ENCODE measurements at places on chromosomes 2 and 18.

DNA sequence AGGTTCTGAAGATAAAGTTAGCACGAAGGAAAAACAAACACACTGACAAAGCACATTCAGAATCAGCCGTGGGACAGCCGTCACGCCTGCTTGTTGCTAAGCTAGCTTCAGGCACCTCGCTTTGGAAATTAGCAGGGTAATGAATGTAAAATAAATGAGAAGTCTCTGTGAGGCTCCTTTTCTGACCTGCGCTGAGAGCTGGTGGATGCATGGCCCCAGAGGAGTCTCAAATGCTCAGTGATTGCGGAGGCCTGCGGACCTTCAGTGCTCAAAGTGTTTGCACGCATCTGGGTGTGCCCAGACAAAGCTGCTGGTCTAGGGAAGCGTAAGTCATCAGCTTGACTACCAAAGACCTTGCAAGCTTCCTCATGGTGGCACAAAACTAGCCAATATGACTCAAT, 50.6 kb downstream of the CD8B2 start:
- no peak for DNase-seq

DNA sequence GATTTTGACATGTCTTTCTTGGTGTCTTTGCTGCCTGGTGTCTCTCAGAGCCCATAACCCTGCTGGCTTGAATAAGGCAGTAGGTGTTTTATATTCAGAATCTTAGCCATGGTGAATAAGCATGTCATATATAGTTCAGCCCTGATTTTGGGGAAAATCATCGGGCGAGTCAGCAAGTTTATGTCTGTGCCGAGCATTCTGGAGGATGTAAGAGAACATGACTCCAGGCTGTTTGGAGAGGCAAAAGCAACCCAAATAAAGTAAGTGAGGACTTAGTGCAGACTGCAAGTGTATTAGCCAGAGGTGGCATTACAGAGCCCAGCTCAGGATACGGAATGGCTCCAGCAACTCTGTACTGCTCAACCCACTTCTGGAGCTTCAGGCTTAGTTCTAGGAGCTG, 50.3 kb downstream of the TCF7L1 start:
- DNase-seq = no peak

- DNase-seq = no peak
These were observed 1.0 kb downstream of the PSTPIP2 start for GRCh38 chr18:46070815-46071652.

DNA sequence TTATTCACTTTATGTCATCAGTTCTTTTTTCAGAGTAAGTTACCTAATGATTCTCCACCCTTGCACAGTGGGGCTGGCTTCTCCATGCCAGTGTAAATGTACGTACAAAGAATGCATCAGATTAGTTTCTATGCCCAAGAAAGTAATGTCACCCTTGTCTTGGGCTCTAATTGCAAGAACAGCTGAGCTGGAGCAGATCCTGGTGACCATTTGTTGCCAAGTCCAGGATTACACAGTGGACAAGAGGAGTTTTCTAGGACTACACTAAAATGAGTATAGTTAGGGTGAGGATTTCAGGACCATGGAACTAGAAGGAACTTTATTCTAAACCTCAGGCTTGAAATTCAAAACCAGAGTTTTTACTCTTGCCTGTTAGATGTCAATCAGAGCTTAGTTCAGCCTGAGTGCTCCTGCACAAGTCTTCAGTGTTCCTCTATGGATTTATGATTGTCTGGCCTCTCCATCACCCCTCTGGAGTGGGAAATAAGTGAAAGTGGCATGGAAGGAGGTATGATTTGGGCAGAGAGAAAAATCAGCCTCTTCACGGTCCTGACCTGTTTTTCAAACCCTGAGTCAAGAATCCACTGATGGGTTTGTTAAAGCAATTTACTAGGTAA, 29.8 kb downstream of the PCBP1 start:
- no peak for DNase-seq

GRCh38 chr2:47519604-47520301, 116.8 kb downstream of the MSH2 start:
- DNase-seq = no peak

- no peak for DNase-seq
These were observed 7.1 kb upstream of the CSRNP3 start for GRCh38 chr2:165462443-165462842.

DNA sequence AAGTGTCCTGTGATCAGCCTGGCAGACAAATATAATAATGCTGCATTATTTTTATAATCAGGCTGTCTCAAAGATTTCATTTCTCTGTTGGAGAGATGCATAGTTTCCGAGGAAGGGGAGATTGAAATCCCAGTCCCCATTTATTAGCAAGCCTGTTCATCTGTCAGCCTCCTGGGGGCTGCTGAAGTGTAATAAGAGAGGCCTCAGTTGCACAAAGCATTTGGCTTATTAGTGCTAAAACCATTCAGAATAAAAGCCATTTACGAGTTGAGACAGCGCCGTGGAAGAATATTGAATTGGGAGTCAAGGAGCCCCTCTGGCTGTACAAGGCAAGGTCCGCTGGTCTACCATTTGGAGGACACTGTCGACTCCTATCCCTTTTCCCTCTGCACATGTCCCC, 6.1 kb downstream of the GPR39 start:
- no peak for DNase-seq

- no peak for DNase-seq
These were observed 515.0 kb downstream of the PARD3B start for GRCh38 chr2:205060269-205060668.

DNA sequence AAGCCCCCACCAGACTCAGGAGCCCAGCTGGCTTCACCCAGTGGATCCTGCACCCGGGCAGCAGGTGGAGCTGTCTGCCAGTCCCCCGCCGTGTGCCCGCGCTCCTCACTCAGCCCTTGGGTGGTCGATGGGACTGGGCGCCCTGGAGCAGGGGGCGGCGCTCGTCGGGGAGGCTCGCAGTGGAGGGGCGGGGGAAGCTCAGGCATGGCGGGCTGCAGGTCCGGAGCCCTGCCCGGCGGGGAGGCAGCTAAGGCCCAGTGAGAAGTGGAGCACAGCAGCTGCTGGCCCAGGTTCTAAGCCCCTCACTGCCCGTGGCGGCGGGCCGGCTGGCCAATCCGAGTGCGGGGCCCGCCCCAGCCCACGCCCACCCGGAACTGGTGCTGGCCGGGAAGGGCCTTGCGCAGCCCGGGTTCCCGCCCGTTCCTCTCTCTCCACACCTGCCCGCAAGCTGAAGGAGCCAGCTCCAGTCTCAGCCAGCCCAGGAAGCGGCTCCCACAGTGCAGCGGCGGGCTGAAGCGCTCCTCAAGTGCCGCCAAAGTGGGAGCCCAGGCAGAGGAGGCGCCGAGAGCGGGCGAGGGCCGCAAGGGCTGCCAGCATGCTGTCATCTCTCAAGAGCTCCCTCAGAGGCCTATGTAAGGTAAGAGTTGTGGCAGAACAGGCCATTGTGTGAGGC, 1307.8 kb upstream of the TMEFF2 start:
- DNase-seq = no peak

- no peak for DNase-seq
These were observed 244.9 kb upstream of the EPHA4 start for GRCh38 chr2:221817052-221817451.

GRCh38 chr2:5686536-5686935, 5.6 kb upstream of the SOX11 start:
- no peak for DNase-seq

GRCh38 chr2:61853086-61853846, 594 bp downstream of the FAM161A start:
- peak; percentile 65 for DNase-seq

GRCh38 chr2:8693157-8693821, 11.4 kb downstream of the ID2 start:
- no peak for DNase-seq

- no peak for DNase-seq
These were observed 4.2 kb downstream of the ZNF385B start for GRCh38 chr2:179857236-179857635.

DNA sequence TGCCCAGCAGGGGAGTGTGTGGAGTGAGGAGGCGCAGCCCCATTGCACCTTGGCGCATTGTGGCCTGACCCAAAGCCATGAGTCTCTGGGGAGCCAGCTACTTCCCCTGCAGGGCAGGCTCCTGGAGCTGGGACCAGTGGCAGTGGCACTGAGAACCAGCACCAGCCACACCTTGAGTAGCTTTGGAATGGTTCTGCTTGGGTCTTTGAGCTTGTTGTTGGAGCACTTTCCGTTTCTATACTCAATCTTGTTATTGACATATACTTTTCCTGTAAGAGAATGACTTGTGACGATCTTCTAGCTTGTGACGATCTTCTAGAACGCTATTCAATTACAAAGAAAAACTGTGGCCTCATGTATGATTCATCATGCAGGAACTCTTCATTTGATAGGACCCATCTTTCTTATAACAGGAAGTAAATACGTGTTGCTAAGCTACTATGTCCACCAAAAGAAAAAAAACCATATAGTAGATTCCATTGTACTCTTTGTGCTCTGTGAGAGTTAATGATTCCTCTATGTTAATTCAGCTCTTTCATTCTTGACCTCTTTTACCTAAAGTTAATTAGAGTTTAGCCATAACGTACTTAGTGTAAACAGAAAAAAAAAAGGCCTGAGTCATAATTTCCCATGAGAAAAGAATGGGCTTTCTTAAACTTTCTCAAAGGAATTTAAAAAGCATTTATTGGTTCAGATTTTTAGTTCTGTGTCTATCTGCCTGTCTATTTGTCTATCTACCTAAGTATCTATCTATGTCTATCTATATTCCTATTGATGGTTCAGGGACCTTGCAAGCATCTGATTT, 113.1 kb downstream of the GATA6 start:
- DNase-seq = no peak

GRCh38 chr2:232523682-232524597, 2.0 kb upstream of the CHRND start:
- no peak for DNase-seq

GRCh38 chr2:215727507-215728503, 285.5 kb downstream of the MREG start:
- DNase-seq = no peak

DNA sequence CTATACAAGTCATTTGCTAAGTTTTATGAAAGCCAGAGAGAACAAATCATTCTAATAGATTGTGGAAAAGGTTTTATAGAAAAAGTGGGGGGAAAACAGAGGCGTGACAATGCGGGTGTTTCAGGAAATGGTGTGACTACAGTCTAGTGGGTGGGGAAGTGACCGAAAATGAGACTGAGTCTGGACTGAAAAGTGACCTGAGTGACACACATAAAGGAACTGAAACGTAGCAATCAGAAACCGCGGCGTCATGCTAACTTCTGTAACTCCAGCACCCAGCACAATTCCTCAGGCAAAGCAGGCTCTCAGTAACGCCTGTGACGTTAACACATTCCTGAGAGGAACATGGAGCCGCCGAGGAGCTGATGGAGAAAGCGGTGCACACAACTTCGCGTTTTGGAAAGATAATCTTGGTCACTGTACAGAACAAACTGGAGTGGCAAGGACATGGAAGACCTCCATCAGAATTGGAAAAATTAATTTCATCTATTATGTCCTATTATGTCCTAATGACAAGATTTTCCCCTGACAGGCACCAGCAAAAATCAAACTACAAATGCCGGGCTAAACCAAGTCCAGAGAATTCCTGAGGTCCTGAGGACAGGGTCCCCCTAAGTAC, 1.4 kb upstream of the CD226 start:
- DNase-seq = no peak

GRCh38 chr2:103327386-103327785, 565.6 kb downstream of the TMEM182 start:
- no peak for DNase-seq

DNA sequence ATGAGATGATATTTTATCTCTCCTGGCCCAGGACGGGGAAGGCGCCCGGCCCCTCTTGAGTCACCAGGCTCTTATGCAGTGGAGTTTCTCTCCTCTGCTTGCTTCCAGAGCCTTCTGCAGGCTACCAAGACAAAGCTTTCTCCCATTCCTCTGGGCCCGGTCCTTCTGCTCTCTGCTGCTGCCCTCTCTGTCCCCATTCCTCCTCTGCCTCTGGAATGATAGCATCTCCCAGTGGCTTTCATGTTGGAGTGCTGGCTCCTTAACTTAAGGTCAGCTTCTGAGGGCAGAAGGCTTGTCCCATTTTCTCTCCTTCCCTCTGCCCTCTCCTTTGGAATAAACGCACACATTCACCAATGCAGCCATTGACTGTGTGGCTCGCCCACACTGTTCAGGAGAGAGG, 86.2 kb downstream of the SDC1 start:
- DNase-seq = no peak

DNA sequence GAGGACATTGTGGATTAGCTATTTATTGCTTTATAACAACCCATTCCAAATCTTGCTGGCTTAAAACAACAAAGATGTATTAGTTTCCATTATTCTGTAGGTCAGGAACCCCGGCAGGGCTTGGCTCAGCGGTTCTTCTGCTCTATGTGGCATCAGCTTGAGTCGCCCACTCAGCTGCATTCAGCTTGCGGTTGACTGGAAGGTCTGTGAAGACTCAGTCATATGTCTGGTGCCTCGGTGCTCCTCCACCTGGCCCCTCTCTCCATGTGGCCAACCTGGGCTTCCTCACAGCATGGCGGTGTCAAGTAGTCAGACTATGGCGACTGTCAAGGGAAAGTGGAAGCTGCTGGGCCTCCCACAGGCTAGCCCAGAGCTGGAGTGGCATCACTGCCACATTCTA, 48.6 kb downstream of the EMILIN2 start:
- no peak for DNase-seq

GRCh38 chr2:215104226-215104625, 34.2 kb downstream of the ABCA12 start:
- DNase-seq = no peak

DNA sequence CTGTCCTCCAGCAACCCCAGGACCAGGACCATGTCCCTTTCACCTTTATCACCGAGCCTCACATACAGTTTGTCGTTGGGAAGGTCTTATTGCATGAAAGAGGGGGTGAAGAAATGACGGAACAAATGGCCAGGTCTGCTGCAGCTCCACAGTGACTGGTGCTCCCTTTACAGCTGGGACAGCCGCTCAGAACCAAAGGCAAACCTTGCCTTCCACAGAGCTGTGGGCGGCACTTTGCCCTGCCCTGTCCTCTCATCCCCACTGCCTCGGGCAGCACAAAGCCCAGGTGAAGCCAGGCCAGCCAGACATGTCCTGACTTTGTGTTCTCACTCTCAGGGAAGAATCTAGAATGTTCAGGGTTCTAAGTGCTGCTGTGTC, 961 bp downstream of the GPR55 start:
- no peak for DNase-seq

DNA sequence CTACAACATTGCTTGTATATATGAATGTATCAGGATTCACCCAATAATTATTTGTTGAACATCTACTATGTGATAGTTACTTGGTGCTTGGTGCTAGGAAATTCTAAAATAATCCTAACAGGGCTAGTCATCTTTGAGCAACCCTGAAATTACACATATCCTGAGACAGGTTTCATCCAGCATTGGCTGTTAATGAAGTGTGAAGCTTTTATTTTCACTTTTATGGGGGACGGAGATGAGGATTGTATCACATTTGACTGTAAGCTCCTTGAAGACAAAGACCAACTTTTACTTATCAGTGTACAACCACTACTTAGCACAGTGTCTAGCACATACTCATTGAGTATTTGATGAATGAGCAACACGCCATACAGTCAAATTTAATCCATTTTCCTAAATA, 6.8 kb upstream of the GALM start:
- DNase-seq = no peak

GRCh38 chr2:132407784-132408183, 8.8 kb upstream of the GPR39 start:
- no peak for DNase-seq

- no peak for DNase-seq
These were observed 871.9 kb downstream of the TSN start for GRCh38 chr2:122627388-122627787.

Data from NK-92 treated with Interleukin-12 subunit alpha and Interleukin-12 subunit beta, amount 100 ng/mL, for 24 hours (cell line).